ENCODE measurements at places on chromosomes 16 and 17.

DNA sequence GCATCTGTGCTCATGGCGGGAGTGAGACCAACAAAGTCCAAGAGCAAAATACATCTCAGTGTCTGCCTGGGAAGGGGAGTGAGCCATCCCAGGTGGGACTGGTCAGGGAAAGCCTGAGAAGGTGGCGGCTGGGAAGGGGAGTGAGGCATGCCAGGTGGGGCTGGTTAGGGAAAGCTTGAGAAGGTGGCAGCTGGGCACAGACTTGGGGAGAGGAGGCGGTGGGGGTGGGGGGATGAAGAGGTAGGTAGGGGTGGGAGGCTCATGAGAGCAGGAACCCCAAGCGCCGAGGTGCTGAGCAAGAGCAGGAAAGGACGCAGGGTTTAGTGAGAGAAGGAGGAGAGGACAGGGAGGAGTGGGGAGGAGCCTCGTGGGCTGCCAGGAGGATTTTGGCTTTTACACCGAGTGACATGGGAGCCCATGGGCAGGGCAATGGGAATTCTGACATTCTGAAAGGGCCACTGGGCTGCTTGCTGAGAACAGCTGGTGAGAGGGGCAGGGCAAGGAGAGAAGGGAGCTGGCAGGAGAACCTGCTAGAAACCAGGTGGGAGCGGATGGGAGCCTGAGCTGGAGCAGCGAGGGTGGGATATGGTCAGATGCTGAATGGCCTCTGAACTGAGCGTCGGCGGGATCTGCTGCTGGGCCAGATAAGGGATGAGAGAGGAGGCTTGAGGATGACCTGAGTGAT is 256.1 kb upstream of the RPL38 start:
- peaks cover 38% of the 10 kb centered on the region for H3K27me3 ChIP-seq
- no peaks in the 10 kb centered on the region for H3K36me3 ChIP-seq
- H3K27ac ChIP-seq = no peak overlapping the region
- no peak for ATAC-seq
- H3K4me3 ChIP-seq = no peak overlapping the region

DNA sequence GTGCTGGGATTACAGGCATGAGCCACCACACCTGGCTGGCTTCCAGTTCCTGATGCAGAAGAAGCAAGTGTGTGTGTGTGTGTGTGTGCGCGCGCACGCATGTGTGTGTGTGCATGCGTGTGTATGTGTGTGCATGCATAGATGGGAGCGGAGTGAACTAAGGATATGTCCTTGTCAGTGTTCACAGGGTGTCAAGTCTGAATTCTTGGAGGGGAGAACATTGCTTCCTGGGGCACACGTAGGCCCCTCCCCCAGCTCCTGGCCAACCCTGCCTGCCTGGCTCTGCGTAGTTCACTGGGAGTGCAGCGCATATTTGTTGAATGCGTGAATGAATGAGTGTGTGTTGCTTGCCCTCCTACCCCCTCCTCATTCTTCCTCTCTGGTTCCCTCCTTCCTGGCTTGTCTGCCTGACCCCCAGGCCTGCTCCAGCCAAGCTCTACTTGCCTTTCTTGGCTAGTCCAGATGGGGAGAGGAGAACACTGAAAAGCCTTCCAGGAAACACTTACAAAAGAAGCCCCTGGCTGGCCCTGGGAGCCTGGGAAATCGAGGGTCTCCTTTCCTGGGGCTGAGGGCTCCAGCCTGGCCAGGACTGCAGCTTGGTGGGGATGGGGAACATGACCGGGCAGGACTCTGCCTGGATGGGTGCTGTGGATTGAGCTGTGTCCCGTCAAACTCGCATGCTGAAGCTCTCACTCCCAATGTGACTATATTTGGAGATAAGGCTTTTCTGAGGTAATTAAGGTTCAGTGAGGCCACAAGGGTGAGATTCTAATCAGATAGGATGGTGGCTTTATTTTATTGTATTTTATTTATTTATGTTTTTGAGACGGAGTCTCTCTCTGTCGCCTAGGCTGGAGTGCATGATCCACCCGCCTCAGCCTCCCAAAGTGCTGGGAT is 27.9 kb downstream of the IGFBP4 start:
- peaks cover 36% of the 10 kb centered on the region for H3K27me3 ChIP-seq
- no peaks in the 10 kb centered on the region for H3K4me1 ChIP-seq
- H3K4me3 ChIP-seq = no peak overlapping the region
- peak overlapping the region; percentile 37 for H3K27ac ChIP-seq

DNA sequence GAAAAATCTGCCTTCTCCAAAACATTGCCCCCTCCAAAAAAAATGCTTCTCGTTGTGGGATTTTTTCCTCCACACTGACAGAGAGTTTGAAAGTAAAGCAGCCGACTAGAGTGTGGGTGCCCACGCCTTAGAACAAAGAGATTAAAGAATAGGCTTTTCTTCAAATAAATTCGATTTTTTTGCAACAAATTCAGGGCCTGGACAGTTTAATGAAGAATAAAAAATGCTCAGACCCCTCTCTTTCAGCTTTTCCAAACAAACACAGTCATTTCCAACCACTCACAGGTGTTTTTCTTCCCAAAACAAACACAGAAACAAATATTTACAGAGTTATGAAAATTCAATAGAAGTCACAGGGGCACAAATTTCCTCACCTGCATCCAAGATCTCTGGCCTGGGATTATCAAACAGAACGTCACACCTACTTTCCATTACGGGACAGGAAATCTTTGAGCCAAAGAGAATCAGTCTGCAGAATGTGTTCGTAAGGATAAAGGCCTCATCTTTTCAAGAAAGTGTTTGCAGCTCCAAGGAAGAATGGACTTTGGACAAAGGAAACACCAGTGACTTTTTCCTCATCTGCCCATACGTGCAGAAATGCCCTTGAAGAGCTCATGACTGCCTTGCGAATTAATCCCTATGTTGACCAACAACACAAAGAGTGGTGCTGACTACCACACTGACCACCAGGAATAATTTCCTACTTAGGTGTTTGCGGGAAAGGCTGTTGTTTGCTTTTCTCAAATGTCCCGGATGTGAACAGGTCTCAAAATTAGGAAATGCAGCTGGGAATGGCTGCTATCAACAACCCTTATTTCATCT is 31.3 kb upstream of the TOX3 start:
- H3K4me3 ChIP-seq = no peak overlapping the region
- no peaks in the 10 kb centered on the region for H3K4me1 ChIP-seq
- no peak overlapping the region for H3K27ac ChIP-seq
- no peak for ATAC-seq
- H3K36me3 ChIP-seq = no peaks in the 10 kb centered on the region
- no peaks in the 10 kb centered on the region for H3K27me3 ChIP-seq

- H3K4me3 ChIP-seq = no peak overlapping the region
- H3K27ac ChIP-seq = no peak overlapping the region
- no peak for ATAC-seq
- peaks cover 5% of the 10 kb centered on the region for H3K27me3 ChIP-seq
These were observed 77.6 kb downstream of the PRKCA start for GRCh38 chr17:66379996-66380395.

DNA sequence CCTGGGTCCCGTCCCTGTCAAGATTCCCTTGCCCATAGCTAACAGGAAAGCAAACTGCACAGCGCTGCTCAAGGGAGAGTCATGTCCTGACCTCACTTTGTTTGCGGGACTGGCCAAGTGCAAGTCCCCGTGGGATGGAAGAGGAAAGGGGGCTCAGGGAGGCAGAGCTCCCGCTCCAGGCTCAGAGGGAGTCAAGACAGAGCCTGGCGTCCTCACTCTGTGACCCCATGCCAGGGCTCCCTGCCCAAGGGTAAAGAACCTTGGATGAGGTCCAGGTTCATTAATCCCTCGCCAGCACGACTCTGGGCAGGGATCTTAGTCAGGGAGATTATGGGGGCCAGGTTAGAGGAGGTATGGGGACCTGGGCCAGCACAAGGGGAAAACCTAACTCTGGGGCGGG is 51.5 kb upstream of the CBX4 start:
- no peak for ATAC-seq
- no peaks in the 10 kb centered on the region for H3K4me1 ChIP-seq
- H3K36me3 ChIP-seq = no peaks in the 10 kb centered on the region
- H3K27me3 ChIP-seq = peaks cover 51% of the 10 kb centered on the region
- H3K27ac ChIP-seq = no peak overlapping the region

- H3K27ac ChIP-seq = no peak overlapping the region
- H3K4me3 ChIP-seq = no peak overlapping the region
- ATAC-seq = no peak
- H3K36me3 ChIP-seq = no peaks in the 10 kb centered on the region
- no peaks in the 10 kb centered on the region for H3K27me3 ChIP-seq
These were observed 55.0 kb downstream of the IRX5 start for GRCh38 chr16:54985668-54986067.

DNA sequence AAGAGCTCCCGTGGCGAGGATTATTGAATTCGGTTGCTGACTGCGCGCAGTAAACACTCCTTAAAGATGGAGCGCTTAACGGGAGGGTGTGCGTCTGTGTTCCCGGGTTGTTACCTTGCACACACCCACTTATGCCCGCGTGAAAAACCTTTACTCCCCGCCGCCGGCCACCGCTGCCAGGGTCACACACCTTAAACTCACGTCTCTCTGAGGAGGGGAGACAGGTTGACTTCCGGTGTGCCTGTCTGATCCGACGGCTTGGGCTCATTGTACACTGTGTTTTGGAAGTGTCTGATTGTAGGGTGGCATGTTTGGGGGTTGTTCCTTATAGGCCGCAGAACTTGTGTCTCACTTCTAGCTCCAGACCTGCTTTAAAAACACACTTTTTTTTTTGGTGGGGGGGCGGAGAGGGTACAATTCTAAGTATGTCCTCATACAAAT is 66.8 kb downstream of the KPNA2 start:
- H3K4me1 ChIP-seq = peaks cover 50% of the 10 kb centered on the region
- H3K27ac ChIP-seq = peak overlapping the region; percentile 88
- peak overlapping the region; percentile 95 for H3K4me3 ChIP-seq
- peaks cover 7% of the 10 kb centered on the region for H3K36me3 ChIP-seq

DNA sequence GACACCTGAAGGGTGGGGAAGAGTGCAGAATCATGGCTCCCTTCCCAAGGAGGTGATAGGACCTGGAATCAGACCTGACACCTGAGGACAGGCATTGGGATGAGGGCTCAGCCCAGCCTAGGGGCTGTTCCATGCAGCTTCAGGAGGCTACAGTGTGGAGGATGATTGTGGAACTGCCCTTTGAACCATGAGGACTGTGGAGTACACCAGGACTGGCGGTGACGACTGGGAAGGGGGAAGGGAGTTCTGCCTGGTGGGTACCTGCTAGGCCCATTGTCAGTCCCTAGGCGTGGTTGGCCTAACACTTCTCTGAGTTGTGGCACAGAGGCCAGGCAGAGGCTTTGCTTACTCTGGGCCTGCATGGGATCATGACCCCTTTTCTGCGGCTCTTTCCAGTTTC is 76.1 kb downstream of the MPRIP start:
- H3K4me1 ChIP-seq = peaks cover 89% of the 10 kb centered on the region
- H3K27ac ChIP-seq = no peak overlapping the region
- H3K27me3 ChIP-seq = no peaks in the 10 kb centered on the region
- no peak for ATAC-seq

- ATAC-seq = peak; percentile 54
- H3K4me1 ChIP-seq = peaks cover 12% of the 10 kb centered on the region
- peak overlapping the region; percentile 60 for H3K27ac ChIP-seq
- H3K36me3 ChIP-seq = peaks cover 42% of the 10 kb centered on the region
- no peaks in the 10 kb centered on the region for H3K27me3 ChIP-seq
- H3K4me3 ChIP-seq = no peak overlapping the region
These were observed 94.6 kb downstream of the EMP2 start for GRCh38 chr16:10485698-10486382.

DNA sequence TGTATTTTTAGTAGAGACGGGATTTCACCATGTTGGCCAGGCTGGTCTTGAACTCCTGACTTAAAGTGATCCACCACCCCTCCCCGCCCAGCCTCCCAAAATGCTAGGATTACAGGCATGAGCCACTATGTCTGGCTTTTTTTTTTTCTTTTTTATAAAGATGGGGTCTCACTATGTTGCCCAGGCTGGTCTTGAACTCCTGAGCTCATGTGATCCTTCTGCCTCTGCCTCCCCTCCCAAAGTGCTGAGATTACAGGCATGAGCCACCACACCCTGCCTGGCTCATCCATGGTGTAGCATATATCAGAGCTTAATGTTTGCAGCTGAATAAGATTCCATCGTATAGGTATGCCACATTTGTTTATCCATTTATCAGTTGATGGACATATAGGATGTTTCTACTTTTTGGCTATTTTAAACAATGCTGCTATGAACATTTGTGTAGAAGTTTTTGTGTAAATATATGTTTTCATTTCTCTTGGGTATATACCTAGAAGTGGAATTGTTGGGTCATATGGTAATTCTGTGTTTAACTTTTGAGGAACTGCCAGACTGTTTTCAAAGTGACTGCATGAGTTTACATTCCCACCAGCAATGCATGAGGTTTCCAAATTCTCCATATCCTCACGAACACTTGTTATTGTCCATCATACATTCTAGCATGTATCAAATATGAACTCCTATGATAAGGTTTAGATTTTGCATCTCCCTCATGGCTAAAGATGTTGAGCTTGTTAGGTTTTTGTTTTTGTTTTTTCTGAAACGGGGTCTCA is 55.7 kb upstream of the HAS3 start:
- H3K27ac ChIP-seq = no peak overlapping the region
- peaks cover 10% of the 10 kb centered on the region for H3K36me3 ChIP-seq
- H3K27me3 ChIP-seq = no peaks in the 10 kb centered on the region
- no peak for ATAC-seq
- no peaks in the 10 kb centered on the region for H3K4me1 ChIP-seq

DNA sequence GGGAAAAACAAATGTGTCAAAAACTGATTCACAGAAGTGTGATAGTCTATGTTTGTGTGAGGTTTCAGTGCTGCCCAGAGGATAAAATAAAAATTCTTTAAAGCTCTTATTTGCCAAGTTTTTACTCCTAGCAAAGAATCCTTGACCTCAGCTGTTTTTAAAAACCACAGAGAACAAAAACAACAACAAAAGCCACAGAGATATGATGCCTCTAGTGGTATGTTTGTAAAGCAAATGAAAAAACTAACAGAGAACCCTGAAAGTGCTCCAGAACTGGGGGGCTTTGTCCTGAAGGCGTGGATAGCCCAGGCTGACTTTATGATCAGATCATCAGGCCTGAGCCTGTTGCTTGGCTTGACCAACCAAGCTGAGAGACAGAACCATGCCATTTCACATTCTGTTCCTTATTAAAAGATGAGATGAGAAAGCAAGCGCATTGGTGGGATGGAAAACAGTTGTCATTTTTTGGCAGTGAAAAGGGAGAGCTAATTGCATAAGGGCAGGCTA is 411.0 kb downstream of the CPPED1 start:
- H3K4me3 ChIP-seq = no peak overlapping the region
- no peaks in the 10 kb centered on the region for H3K27me3 ChIP-seq
- peaks cover 59% of the 10 kb centered on the region for H3K36me3 ChIP-seq
- no peak for ATAC-seq
- H3K27ac ChIP-seq = no peak overlapping the region

- no peak for ATAC-seq
- H3K27me3 ChIP-seq = no peaks in the 10 kb centered on the region
- no peaks in the 10 kb centered on the region for H3K36me3 ChIP-seq
- no peak overlapping the region for H3K4me3 ChIP-seq
- H3K27ac ChIP-seq = no peak overlapping the region
- H3K4me1 ChIP-seq = no peaks in the 10 kb centered on the region
These were observed 49.1 kb upstream of the PMFBP1 start for GRCh38 chr16:72220875-72221629.
